ENCODE measurements at places on chromosomes 12 and 14.
A peak's percentile ranks its signal among the peaks of the same experiment; 100 is the strongest.

DNA sequence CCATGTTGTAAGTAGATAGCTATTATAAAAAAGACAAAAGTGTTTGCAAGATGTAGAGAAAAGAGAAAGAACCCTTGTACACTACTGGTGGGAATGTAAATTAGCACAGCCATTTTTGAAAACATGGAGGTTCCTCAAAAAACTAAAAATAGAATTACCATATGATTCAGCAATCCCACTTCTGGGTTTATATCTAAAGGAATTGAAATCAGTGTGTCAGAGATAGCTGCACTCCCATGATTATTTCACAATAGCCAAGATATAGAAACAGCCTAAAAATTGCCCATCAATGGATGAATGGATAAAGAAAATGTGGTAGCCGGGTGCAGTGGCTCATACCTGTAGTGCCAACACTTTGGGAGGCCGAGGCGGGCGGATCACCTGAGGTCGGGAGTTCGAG is 9.2 kb downstream of the PSMC6 start:
- no peak overlapping the region for H3K27ac ChIP-seq
- no peak for DNase-seq
- H3K27me3 ChIP-seq: no peaks in the 10 kb centered on the region

- no peaks in the 10 kb centered on the region for H3K4me1 ChIP-seq
- no peak overlapping the region for H3K27ac ChIP-seq
- no peak for DNase-seq
- H3K36me3 ChIP-seq: no peaks in the 10 kb centered on the region
- no peak overlapping the region for H3K4me3 ChIP-seq
- no peaks in the 10 kb centered on the region for H3K27me3 ChIP-seq
Observed at GRCh38 chr12:115473257-115473956, 789.4 kb upstream of the TBX3 start.

DNA sequence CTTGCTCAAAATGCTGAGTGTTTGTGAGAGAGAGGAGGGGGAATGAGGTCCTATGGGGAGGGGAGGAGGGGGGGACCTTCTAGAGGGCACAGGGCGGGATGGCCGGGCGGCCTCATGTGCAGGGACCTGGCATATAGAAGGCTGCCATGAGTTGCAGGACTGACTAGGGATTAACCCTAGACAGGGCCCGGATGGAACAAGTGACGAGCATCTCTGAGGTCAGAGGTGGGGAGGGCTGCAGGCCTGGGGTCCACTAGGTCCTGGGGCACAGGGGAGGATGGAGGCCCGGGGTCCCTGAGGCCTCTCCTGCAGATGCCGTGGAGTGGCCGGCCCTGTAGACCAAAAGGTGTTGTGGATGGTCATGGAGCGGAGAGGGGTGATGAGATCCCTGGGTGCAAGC is 104.0 kb upstream of the EIF5 start:
- H3K27me3 ChIP-seq: no peaks in the 10 kb centered on the region
- DNase-seq: no peak
- H3K4me3 ChIP-seq: no peak overlapping the region

GRCh38 chr12:92437452-92437851 is 265.3 kb upstream of the PLEKHG7 start:
- H3K4me1 ChIP-seq: peaks cover 14% of the 10 kb centered on the region
- no peak for DNase-seq
- no peaks in the 10 kb centered on the region for H3K27me3 ChIP-seq
- no peak overlapping the region for H3K4me3 ChIP-seq
- H3K27ac ChIP-seq: no peak overlapping the region

- no peaks in the 10 kb centered on the region for H3K27me3 ChIP-seq
- no peaks in the 10 kb centered on the region for H3K4me1 ChIP-seq
- H3K4me3 ChIP-seq: no peak overlapping the region
- no peaks in the 10 kb centered on the region for H3K36me3 ChIP-seq
Observed at GRCh38 chr12:95963096-95963495, 20.0 kb downstream of the AMDHD1 start.

- DNase-seq: no peak
- H3K27me3 ChIP-seq: no peaks in the 10 kb centered on the region
- H3K27ac ChIP-seq: no peak overlapping the region
- H3K4me1 ChIP-seq: no peaks in the 10 kb centered on the region
- no peaks in the 10 kb centered on the region for H3K36me3 ChIP-seq
- H3K4me3 ChIP-seq: no peak overlapping the region
Observed at GRCh38 chr14:58865514-58866281, 227.9 kb downstream of the DACT1 start.

GRCh38 chr14:81018684-81019083 is 63.3 kb downstream of the TSHR start:
- no peaks in the 10 kb centered on the region for H3K4me1 ChIP-seq
- H3K27me3 ChIP-seq: no peaks in the 10 kb centered on the region
- no peak for DNase-seq
- H3K4me3 ChIP-seq: no peak overlapping the region
- no peaks in the 10 kb centered on the region for H3K36me3 ChIP-seq

DNA sequence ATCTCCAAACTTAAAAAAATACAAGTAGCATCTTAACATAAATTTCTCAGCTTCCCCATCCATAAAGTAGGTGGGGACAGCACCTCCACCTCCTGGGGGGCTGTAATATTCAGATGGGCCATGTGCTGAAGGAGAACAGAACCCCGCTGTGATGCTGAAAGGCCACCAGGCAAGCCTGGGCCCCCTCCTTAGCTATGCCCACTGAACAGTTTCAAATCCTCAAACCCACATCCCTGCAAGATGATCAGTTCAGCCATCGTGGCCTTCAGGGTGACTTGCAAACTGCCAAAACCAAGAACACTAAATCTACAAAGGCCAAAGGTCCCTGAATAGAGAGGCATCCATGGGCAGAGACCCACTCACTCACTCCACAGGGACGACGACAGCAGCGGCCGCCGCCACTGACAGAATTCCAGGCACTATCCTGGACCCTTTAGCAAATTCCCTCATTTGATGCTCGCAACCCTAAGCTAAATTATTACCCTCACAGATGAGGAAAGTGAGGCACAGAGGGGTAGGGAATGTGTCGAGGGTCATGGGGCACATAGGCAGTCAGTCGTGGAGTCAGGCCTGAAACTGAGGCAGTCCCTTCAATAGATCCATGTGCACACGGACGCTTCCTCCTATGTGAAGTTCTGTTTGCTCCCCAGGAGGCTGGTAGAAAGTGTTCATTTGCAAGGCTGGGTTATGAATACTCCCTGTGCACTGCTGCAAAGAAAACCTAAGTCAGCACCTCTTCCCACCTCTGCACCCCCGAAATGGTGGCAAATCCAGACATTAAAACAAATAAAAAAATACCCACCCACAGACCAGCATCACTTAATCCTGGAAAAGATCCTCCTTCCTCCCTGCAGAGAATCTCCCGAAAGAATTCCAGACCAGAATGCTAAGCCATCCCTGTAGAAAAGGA is 5.9 kb downstream of the ITPK1 start:
- no peaks in the 10 kb centered on the region for H3K36me3 ChIP-seq
- H3K4me3 ChIP-seq: no peak overlapping the region

DNA sequence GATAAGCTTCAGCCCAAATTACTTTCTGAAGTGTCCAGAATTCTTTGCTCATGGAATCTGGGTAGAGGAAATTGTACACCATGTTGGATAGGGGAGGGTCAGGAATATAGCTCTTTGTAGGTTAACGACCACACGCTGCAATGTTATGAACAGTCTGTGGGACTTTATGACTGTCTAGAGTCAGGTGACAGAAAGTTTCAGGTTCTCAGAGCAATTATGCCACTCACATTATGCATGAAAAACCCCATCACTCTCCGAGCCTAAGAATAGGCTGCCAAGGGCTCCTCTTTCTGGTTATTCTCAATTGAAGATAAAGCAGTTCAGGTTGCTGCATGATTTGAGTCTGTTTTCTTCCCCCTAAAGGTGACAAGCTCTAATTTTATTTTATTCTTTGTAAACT is 430.9 kb downstream of the ATP23 start:
- H3K4me3 ChIP-seq: no peak overlapping the region
- no peaks in the 10 kb centered on the region for H3K27me3 ChIP-seq
- no peak for DNase-seq
- H3K27ac ChIP-seq: no peak overlapping the region

GRCh38 chr14:55129428-55130195 is 560 bp downstream of the LGALS3 start:
- H3K36me3 ChIP-seq: no peaks in the 10 kb centered on the region
- peak; percentile 26 for DNase-seq
- H3K4me3 ChIP-seq: peak overlapping the region; percentile 76
- peaks cover 64% of the 10 kb centered on the region for H3K4me1 ChIP-seq
- H3K27ac ChIP-seq: peak overlapping the region; percentile 89

GRCh38 chr14:92463141-92463540 is 50.4 kb upstream of the RIN3 start:
- peaks cover 13% of the 10 kb centered on the region for H3K4me1 ChIP-seq
- DNase-seq: no peak
- H3K27ac ChIP-seq: no peak overlapping the region

DNA sequence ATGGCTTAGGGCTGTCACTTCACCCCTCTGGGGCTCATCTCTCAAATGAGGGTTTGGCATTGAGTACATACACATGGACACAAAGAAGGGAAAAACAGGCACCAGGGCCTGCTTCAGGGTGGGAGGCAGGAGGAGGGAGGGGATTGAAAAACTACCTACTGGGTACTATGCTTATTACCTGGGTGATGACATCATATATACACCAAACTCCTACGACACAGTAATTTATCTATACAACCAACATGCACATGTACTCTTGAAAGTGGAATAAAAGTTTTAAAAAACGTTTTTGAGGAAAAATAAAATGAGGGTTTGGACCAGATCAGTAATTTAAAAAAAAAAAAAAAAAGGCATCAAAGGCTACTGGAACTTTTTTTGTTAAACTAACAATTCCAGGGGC is 3.6 kb upstream of the TC2N start:
- H3K27ac ChIP-seq: peak overlapping the region; percentile 50
- no peak for DNase-seq
- no peak overlapping the region for H3K4me3 ChIP-seq

- no peak for DNase-seq
- no peak overlapping the region for H3K4me3 ChIP-seq
- no peaks in the 10 kb centered on the region for H3K27me3 ChIP-seq
- no peak overlapping the region for H3K27ac ChIP-seq
Observed at GRCh38 chr14:90756755-90757345, 59.4 kb downstream of the TTC7B start.

DNA sequence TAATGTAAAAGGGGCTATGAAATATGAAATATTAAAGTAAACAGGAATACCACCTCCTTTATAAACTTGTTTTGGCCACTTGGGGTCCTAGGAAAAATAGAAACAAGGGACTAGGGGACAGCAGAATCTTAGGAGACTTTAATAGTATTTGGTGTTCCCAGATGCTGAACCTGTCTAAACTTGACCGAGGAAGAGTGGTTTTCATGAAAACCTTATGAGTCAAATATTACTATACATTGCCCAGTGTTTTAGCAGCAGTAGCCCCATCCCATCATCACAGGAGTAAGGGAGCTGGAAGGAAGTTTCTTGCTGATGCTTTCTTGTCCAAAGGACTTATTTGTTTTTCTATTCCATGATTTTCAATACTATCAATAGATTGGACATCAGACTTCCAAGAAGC is 177.5 kb upstream of the CAND1 start:
- no peak overlapping the region for H3K4me3 ChIP-seq
- no peaks in the 10 kb centered on the region for H3K36me3 ChIP-seq
- DNase-seq: no peak
- no peak overlapping the region for H3K27ac ChIP-seq

- no peak for DNase-seq
- H3K27me3 ChIP-seq: no peaks in the 10 kb centered on the region
- no peaks in the 10 kb centered on the region for H3K4me1 ChIP-seq
- no peaks in the 10 kb centered on the region for H3K36me3 ChIP-seq
Observed at GRCh38 chr14:58663494-58664111, 25.8 kb downstream of the DACT1 start.

GRCh38 chr12:130832561-130833209 is 6.4 kb downstream of the STX2 start:
- H3K4me1 ChIP-seq: no peaks in the 10 kb centered on the region
- H3K4me3 ChIP-seq: no peak overlapping the region
- no peaks in the 10 kb centered on the region for H3K27me3 ChIP-seq
- H3K36me3 ChIP-seq: no peaks in the 10 kb centered on the region

GRCh38 chr12:128969480-128970055 is 116.3 kb downstream of the GLT1D1 start:
- no peak overlapping the region for H3K4me3 ChIP-seq
- H3K27me3 ChIP-seq: no peaks in the 10 kb centered on the region
- H3K4me1 ChIP-seq: no peaks in the 10 kb centered on the region
- no peak for DNase-seq
- no peaks in the 10 kb centered on the region for H3K36me3 ChIP-seq

DNA sequence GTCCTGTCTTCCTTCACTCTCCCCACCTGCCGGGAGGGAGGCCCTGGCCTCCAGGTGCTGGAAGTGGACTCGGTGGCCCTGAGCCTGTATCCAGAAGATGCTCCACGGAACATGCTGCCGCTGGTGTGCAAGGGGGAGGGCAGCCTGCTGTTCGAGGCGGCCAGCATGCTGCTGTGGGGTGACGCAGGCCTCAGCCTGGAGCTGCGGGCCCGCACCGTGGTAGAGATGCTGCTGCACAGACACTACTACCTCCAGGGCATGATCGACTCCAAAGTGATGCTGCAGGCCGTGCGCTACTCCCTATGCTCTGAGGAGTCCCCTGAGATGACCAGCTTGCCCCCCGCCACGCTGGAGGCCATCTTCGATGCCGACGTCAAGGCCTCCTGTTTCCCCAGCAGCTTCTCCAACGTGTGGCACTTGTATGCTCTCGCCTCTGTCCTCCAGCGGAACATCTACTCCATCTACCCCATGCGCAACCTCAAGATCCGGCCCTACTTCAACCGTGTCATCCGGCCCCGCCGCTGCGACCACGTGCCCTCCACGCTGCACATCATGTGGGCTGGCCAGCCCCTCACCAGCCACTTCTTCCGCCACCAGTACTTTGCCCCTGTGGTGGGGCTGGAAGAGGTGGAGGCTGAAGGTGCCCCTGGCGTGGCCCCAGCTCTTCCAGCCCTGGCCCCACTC is 8.8 kb downstream of the VRTN start:
- no peak overlapping the region for H3K27ac ChIP-seq
- H3K27me3 ChIP-seq: no peaks in the 10 kb centered on the region
- no peaks in the 10 kb centered on the region for H3K4me1 ChIP-seq
- H3K36me3 ChIP-seq: no peaks in the 10 kb centered on the region

GRCh38 chr12:132238488-132238854 is 90.9 kb downstream of the GALNT9 start:
- no peaks in the 10 kb centered on the region for H3K27me3 ChIP-seq
- DNase-seq: no peak
- H3K36me3 ChIP-seq: no peaks in the 10 kb centered on the region
- no peak overlapping the region for H3K4me3 ChIP-seq

GRCh38 chr14:38004610-38004879 is 203.2 kb upstream of the SSTR1 start:
- H3K27me3 ChIP-seq: no peaks in the 10 kb centered on the region
- H3K36me3 ChIP-seq: no peaks in the 10 kb centered on the region
- H3K4me3 ChIP-seq: no peak overlapping the region

DNA sequence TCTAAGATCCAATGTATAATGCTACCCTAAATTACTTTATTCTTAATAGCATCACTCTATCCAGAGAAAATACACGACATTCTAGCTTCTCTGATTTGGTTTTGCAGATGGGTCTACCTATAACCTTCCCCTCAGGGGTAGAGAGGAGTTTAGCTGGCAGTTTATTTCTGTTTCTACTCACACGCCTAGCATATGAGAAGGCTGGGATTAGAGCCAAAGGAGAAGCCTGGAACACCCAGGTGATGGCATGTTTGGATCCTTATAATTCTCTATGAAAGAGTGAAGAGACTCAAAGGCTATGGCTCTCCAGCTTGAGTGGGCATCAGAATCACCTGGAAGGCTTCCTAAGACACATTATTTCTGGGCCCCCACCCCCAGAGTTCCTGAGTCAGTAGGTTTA is 131.3 kb downstream of the IGF1 start:
- no peak overlapping the region for H3K4me3 ChIP-seq
- H3K27ac ChIP-seq: no peak overlapping the region

Data from thoracic aorta (tissue), 2 donors.